ENCODE measurements at places on chromosomes 3 and 15.

- no peak for DNase-seq
Observed at GRCh38 chr3:111870620-111871019, 11.6 kb downstream of the PHLDB2 start.

GRCh38 chr3:8319935-8320634 is 181.5 kb upstream of the LMCD1 start:
- DNase-seq: peak; percentile 13

- no peak for DNase-seq
Observed at GRCh38 chr15:37221671-37222145, 121.4 kb upstream of the MEIS2 start.

DNA sequence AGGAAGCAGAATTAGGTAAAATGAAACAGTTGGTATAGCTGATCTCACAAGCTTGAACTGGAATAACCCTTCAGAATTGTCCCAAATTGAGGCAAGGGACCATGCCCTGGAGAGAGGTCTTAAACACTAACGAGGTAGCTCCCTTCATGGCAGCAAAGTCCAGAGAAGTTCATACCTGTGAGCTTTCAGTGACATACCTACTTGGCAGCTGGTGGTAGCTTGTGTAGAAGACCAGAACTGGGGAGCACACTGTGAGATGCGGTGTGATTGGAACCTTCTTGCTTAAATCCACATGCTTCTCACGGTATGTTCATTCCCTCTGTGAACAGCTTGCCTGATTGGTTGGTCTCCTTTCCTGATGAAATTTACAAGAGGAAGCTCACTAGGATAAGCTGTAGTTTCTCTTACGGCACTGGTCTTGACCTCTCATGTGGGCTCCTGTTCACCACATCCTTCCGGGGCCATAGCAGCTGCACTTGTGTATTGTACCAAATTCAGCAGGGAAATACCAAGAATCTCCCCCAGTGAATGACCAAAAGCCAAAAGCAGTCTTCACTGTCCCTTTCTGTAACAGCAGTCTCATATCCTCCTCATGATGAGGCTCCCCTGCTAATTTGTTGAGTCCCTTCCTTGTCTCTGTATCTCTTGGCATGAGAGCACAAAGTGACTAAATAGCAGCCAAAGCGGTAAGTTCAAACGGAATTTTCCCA is 483.7 kb upstream of the FRG2C start:
- no peak for DNase-seq

Measured in hematopoietic multipotent progenitor cell treated with erythropoietin and hydrocortisone succinate and interleukin-3 and kit ligand, for 4 days (in vitro differentiated cells).